Hepatic stellate cell (primary cell): ENCODE measurements at places on chromosomes 1 and 21.

DNA sequence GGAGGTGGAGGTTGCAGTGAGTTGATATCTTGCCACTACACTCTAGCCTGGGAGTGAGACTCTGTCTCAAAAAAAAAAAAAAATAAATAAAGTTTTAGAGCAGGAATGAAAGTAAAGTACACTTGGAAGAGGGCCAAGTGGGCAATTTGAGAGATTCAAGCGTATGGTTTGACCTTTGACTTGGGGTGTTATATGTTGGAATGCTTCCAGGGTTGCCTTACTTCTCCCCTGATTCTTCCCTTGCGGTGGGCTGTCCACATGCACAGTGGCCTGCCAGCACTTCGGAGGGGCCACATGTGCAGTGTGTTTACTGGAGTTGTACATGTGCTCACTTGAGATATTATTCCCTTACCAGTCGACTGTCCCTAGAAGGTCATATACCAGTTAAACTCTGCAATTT, 295.5 kb upstream of the PROX1 start:
- DNase-seq: no peak

DNA sequence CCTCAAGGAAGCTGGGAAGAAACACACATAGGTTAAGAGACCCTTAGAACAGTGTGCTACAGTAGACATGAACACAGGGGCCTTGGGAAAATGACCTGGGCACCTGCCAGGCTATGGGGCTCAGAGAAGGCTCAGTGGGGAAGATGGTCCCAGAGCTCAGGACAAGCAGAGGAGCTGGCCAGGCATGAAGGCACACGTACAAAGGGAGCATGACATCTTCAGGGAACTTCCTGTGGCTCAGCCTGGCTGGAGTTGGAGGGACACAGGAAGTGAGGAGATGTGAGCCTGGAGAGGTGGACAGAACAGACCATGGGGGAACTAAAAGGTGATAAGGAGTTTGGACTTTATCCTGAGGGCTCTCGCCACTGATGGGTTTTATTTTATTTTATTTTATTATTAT, 3.8 kb upstream of the SLC50A1 start:
- DNase-seq: no peak

- no peak for DNase-seq
These were observed 61.7 kb upstream of the ANGPTL1 start for GRCh38 chr1:178932552-178932906.

- DNase-seq: no peak
These were observed 121.6 kb downstream of the SIK1 start for GRCh38 chr21:43305336-43305665.

DNA sequence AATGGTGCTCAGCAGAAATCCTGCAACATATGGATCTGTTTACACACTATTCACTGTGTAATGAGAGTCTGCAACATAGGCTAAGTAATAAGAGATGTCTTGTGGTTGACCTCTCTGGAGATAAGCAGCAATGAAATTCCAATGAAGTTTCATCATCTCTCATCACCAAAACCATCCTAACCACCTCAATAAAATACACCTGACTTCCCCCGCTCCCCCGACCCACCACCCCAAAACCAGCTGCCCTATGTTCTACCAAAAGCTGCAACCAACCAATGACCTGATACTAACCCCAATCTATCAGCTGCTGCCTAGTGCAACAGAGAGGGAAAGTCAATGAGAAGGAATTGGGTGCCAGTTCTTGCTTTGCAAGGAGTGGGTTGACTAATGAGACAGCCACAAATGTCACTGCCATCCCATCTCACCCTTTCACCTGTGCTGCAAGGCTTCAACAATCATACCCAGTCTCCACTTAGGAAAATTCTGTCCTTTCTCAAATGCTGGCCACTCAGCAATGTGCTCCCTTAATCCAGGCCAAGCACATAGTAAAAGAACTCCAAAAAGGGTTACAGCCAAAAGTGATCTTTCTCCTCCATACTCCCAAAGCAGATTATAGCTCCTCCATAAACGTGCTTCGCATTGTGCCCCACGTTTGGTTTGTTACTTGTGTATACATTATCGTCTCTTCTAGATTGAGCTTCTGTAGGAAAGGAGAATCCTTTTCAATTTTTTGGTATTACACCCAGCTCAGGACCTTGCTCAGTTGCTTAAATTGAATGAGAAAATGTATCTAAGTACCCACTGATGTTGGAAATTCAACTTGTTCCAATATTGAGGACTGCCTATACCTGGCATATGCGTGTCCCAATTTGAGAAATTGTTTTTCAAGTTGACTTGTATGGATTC, 29.0 kb downstream of the MRPL39 start:
- DNase-seq: no peak

- DNase-seq: no peak
These were observed 244.8 kb downstream of the RPS6KC1 start for GRCh38 chr1:213295860-213296259.

GRCh38 chr1:110639724-110640386, 33.7 kb upstream of the KCNA2 start:
- DNase-seq: peak; percentile 40

GRCh38 chr1:30336550-30337323, 386.6 kb downstream of the MATN1 start:
- DNase-seq: no peak

DNA sequence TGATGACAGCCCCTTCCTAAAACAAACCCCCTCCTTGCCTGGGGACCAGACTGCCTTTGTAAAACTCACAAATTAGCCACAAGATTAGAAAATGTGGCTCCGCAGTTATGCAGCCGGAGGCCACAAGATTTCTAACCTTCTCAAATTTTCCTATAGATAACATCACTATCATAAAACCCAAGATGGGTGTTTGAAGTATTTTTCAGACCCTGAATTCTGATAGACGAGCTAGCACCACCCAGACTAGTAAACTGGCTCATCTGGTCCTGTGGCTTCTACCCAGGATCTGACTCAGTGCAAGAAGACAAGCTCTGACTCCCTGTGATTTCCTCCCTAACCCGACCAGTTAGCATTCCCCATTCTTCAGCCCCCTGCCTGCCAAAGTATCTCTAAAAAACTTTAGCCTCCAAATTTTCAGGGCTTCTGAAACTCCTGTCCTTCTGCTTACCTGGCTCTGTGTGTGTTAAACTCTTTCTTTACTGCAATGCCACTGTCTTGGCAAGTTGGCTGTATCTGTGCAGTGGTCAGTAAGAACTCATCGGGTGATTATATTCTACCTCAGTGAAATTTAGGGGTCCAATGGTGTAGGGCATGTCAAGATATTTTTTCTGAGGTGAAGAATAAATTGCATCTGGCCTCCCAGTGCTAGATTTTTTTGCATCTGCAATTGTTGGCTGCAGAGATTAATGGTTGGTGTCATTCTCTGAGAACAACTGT, 102.1 kb downstream of the S1PR1 start:
- DNase-seq: no peak

- no peak for DNase-seq
These were observed 14.2 kb upstream of the ADORA3 start for GRCh38 chr1:111517469-111518225.

DNA sequence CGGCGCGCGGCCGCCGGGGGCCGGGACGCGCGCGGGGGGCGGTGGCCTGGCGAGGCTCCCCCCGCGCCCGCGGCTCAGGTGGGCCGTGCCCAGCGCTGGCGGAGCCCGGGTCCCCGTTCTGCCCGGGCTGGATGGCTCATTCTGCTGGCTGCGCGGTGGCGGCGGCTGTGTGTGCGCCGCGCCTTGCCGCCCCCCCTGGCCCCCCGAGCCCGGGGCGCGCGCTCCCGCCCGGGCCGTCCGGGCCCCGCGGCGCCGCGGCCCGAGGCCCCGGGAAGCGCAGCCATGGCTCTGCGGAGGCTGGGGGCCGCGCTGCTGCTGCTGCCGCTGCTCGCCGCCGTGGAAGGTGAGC, at the start of gene EPHB2:
TSS of gene EPHB2 (plus strand) at position 139 of the 349 bp plus-strand sequence. CDS start at position 283, 144 bp downstream.
- DNase-seq: peak; percentile 74

DNA sequence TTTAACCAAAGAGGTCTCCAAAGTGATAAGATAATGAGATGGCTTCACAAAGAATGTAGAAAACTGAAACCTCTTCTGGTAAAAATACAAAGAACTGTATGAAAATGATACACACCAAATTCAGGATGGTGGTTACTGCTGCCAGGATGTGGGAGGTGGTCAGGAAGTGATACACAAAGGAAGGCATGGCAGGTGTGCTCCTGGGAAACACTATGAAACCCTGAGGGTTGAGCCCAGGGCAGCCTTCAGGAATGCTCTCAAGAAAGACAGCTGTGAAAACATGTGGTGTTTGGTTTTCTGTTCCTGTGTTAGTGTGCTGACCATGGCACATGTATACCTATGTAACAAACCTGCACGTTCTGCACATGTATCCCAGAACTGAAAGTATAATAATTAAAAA, 109.3 kb downstream of the NTNG1 start:
- DNase-seq: no peak

GRCh38 chr1:25137521-25138395, 94.5 kb downstream of the SYF2 start:
- DNase-seq: no peak

DNA sequence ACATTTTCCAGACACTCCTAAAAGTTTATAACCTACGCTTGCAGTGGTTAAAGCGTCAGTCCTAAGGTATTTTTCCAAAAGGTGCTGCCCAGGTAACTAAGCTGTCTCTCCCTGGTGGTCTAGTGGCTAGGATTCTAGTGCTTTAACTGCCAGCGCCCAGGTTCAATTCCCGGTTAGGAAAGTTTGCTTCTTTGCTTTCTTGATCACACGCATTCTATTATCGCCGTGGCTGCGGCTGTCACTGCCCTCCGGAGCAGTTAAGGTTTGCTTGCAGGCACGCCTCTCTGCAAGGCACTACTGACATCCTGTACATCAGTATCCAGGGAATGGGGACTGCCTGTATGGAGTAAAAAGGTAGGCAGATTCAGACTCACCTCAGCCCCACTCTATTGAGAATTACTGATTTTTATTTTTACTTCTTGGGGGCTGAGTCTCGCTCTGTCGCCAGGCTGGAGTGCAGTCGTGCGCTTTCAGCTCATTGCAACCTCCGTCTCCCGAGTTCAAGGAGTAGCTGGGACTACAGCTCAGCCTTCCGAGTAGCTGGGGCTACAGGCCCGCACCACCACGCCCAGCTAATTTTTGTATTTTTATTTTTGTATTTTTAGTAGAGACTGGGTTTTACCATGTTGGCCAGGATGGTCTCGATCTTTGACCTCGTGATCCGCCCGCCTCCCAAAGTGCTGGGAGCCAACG, 53.2 kb upstream of the CFAP126 start:
- no peak for DNase-seq

GRCh38 chr1:78522136-78522535, 31.4 kb downstream of the PTGFR start:
- no peak for DNase-seq

DNA sequence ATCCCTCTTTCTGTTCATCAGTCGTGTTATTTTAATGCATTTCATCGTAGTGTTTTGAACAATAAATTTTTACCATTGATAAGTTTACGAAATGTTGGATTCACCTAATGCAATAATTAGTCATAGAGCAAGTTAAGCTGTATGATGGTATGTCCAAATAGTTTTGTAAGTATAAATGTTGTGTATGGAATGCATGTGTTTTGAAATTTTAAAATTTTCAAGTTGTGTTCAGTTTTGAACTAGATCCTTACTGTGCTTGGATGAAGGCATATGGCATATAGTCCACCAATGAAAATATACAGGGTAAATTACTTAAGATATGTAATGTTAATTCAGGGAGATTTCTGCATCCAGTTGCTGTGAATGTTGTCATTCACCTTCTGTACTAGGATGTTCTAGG, 2.3 kb downstream of the ZMYM4 start:
- DNase-seq: no peak

- DNase-seq: no peak
These were observed 8.6 kb upstream of the RERE start for GRCh38 chr1:8825985-8826481.

DNA sequence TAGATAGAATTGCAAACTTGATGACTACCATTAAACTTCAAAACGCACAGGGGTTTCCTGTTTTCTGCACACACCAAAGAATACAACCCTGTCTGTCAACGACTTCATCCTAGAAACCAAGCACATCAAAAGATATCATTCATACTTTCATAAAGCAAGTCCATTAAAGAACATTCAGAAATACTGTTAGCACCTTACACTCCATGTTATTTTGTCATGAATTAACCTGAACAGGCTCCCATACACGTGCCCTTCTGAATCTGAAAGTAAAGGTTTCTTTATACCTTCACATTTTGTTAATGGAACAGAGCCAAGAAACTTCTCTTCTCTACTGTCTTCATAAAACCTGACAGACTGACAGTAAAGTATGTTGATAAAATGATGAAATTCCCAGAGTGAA, 46.1 kb downstream of the PUM1 start:
- no peak for DNase-seq

DNA sequence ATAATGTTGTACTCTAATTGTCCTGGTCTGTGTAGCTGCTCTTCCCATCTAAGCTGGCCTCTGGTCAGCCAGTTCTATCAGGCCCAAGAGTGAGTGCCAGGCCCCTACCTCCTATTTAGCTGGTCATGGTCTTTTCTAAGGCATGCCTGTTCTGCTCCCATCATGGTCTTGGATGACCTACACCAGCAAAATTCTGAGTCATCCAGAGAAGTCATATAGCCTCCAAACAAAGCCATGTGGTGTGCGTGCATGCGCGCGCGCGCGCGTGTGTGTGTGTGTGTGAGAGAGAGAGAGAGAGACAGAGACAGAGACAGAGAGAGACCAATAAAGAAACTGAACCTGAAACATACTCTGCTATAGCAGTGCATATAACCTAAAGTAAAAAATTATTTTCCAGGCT, 254.4 kb downstream of the BRINP2 start:
- no peak for DNase-seq

DNA sequence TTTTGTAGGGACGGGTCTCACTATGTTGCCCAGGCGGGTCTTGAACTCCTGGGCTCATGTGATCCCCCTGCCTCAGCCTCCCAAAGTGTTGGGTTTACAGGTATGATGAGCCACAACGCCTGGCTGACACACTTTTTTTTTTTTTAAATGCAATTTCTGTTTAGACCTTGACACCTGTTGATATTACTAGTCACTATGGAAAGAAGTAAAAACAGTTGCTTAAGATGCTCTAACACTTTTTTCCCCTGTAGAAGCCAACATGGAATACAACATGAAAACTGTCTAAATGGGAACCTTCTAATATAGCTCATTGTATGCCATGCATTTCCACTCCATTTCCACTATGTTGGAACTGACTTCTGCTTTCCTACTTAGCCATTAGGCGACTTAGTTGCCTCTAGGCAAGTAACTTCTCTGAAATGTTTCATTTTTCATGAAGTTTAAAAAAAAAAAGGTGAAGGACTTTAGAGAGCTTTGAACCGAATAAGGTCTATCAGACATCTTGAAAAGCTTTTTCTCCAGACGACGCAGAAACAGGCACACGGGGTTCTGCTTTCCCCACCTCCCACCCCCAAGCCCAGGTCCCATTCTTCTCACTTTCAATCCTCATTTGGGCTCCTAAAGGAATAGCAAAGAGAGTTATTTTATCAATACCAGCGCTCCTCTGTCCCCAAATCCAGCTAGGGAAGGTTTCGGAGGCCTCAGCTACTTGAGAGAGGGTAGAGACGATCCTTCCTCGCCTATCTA, 648 bp upstream of the DR1 start:
- peak; percentile 12 for DNase-seq

DNA sequence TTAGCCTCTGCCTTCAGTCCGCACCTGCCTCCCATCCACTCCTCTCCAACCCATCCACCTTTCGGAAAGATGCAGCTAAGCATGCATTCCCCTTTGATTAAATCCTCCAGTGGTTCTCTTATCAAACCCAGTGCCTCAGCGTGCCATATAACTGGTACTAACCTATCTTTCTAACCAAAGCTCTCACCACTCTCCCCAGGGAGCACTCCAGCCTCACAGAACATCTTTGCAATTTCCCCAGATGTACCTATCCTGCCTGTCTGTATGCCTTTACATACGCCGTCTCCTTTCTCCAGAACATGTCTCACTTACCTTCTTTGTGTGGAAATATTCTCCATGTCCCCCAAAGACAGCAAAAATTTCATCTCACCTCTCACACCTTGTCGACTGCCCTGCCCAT, 80.0 kb downstream of the SLC25A24 start:
- DNase-seq: no peak

GRCh38 chr1:116087628-116088027, 23.6 kb upstream of the MAB21L3 start:
- DNase-seq: no peak
